ENCODE measurements at places on chromosomes 12 and 14.

DNA sequence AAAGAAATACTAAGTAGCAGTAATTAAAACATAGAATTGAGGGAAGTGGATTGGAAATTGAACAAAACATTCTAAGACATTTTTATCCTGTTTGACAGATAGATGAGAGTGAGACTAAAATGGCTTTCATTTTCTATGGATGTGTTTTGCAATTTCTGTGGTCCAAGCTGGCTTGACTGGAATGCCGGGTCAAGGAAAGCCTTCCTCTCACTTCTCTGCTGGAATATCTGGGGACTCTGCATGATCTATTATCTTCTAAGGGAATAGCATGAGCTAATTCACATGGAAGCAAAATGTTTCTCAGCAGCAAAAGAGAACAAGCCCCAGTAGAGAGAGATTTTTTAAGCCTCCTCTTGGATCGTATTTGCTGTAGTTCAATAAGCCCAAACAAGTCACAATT is 407.9 kb upstream of the ATXN7L3B start:
- DNase-seq = no peak

GRCh38 chr12:106123551-106124081 is 15.1 kb downstream of the NUAK1 start:
- no peak for DNase-seq

DNA sequence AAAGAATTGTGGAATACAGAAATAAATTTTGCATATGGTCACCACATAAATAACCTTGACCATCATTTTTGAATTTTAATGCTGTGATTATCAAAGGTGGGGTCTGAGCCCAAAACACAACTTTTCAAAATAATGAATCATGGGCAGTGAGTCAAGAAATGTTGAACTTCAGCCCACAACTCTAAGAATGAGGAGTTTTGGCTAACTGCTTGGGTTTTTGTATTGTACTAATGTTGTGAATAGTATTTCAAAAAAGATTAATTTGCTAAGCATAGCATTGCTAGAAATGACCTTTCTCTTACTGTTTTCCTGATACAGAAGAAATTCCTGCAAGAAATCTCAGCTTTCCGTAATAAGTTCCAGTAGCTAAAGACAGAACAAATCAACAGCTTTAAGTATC is 24.4 kb upstream of the YARS2 start:
- no peak for DNase-seq

GRCh38 chr14:102914474-102915291 is 7.8 kb upstream of the AMN start:
- DNase-seq = no peak

DNA sequence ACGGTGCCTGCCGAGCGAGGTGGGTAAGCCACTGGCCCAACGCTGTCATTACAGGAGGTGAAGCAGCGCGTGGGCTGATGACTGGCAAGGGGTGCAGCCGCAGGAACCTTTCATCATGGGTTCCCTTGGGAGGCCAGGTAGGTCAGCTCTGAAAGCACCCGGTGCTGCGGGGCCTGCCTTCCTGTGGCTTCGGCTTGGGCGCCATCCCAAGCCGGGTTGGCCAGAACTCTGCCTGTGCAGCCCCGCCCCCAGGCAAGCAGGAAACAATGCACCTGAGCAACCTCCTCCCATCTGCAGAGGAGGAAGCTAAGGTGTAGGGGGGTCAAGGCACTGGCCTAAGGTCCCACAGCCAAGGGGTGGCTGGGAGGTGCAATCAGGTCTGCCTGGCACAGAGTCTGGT is 20.0 kb upstream of the HHIPL1 start:
- no peak for DNase-seq

- no peak for DNase-seq
These were observed 50.1 kb downstream of the KLRG1 start for GRCh38 chr12:9039397-9039977.

DNA sequence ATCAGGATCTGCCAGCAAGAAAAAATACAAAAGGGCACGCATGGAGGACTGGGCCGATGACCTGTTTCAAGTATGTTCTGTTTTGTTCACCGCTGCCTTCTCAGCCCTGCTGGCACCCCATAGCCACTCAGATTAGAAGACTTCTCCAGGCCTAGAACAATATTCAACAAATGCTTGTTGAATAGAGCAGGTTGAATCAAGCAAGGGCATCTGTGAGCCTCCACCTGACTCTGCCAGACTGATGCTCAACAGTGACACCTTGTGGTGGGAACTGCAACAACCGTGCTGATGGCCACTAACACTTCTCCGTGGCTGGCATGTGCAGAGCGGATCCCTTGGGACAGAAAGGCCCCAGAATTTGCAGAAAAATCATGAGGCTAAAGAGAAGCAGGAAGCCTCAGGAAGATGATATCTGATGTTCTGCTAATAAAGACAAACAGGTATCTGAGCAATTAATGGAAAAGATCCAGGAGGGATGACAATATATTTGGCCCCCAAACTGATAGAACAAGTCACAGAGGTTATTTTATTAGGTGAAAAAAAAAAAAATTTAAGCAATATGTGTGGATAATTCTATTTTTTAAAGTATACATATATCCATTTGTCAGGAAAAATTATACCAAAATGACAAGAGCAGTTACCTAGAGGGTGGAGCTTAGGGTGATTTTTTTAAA is 114.3 kb downstream of the KSR2 start:
- DNase-seq = no peak

DNA sequence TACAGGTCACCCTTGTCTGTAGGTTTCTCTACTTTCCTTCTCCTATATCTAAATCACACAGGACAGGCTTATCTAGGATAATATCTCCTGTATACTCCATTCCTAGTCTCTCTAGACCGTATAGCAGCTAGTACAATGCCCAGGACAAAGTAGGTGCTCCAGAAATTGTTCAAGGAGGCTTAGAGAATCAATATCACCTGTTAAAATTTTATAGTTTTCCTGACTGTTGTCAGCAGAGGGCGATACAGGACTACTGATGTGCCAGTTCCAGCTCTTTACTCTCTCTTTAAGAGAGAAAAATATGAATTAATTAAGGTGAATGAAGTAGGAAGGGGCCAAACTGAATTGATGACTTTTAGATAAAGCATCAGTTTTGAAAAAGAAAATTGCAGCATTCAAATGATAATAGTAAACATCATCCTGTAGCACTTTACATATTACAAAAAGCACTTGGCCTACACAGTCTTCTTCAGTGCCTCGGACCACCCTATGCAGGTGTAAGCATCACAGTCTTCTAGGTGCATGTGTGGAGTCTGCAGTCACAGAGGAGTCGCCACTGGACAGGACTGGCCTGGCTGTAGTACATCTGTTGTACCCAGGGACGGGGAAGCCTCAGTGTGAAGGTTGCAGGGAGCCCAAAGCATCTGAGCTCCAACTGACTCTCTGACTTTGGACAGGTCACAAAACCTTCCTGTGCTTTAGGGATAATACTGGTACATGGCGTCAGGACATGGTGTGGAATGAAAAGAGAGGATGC is 61.9 kb upstream of the MAX start:
- DNase-seq = no peak

DNA sequence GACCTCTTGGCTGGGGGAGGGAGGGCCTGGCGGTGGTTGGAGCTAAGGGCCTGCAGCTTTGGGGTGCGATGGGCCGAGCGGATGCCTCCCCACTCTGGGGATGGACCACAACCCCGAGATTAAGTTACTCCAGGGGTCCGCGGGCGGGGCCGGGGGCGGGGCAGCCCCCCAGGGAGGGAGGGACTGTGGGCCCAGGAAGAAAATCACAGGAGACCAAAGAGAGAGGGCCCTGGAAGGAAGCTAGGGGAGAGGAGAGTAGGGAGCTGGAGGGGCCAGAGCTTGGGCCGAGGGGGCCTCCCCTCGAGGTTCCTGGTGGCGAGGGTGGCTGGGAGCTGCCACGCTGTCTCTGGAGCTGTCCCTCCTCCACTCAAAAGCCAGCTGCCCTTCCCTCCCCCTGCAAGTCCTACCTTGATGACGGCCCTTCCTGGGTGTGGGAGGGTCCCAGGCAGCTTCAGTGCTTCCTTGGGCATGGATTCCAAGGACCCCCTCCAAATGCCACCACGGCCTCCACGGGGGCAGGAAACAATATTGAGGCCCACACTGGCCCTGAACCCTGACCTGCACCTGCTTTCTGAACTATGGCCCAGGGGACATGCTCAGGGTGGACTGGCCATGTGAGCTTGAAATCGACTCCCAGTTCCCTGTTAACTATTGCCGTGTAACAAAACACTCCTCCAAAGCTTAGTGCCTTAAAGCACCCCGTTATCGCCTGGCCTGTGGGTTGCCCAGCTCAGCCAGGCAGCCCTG is 610 bp upstream of the NUDT14 start:
- no peak for DNase-seq

DNA sequence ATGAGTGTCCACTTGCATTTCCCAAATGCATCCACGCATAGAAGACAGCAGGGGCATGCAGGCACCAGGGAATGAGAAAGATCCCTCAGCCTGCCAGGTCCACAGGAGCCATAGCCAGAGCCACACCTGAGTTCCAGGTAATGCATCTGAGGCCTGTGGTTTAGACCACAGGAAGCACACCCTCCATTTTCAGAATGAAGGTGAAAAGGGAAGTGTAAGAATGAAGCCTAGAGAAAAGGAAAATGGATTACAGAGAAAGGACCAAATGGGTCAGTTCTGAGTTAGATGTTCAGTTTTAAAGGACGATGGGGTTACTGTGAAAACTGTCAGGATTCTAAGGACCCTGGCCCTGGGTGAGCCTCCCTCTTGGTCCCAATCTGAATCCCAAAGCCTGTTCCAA is 1283.2 kb downstream of the TMEM121 start:
- DNase-seq = no peak

DNA sequence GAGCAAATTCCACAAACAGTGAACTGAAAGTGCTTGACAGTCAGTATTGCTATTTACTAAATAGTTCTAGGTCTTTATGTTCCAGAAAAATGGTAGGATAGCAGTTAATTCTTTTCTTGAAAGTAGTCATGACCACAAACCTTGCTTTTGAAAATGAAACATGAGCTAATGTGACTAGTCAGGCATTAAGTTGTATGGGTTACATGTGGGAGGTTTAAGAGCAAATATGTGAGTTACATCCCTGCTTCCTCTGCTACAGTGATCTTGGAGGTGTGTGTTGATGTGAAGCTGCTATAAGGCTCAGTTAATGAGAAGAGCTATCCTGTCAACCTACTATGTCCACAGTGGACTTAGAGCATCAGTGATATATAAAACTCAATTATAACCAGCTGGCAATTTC is 741.6 kb downstream of the FSCB start:
- DNase-seq = peak; percentile 23

All from kidney epithelial cell (primary cell).